Omental fat pad (tissue), 4 donors: ENCODE measurements at places on chromosomes 11 and 22.

DNA sequence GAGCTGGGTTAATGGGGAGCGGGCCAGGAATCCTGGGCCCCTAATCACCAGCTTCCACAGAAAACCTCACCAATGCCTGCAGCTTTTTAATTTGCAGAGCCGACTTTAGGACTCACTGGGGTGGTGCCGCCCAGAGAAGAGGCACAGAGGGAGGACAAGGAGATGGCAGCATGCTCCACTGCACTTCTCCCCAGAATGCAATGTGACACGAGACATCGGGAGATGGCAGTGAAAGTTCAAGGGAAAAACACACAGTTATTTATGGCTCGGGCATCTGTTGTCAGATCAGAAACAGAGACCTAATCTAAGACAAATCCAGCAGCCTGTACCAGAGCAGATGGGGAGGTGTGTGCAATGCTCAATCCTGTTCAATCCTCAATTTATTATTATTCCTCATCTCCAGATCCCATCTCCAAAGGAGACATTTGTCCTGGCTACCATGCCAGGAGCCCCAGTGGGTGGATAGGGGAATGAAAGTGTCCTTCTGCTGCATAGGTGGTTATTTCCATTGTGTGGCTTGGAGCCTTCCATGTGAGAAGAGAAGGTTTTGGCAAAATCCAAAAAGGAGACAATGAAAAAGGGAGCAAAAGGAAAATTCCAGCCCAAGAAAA lies 250.0 kb downstream of the NXPE2 start:
- no peak for DNase-seq

- DNase-seq = no peak
Measured at GRCh38 chr11:78290293-78291176, 101.8 kb downstream of the USP35 start.

DNA sequence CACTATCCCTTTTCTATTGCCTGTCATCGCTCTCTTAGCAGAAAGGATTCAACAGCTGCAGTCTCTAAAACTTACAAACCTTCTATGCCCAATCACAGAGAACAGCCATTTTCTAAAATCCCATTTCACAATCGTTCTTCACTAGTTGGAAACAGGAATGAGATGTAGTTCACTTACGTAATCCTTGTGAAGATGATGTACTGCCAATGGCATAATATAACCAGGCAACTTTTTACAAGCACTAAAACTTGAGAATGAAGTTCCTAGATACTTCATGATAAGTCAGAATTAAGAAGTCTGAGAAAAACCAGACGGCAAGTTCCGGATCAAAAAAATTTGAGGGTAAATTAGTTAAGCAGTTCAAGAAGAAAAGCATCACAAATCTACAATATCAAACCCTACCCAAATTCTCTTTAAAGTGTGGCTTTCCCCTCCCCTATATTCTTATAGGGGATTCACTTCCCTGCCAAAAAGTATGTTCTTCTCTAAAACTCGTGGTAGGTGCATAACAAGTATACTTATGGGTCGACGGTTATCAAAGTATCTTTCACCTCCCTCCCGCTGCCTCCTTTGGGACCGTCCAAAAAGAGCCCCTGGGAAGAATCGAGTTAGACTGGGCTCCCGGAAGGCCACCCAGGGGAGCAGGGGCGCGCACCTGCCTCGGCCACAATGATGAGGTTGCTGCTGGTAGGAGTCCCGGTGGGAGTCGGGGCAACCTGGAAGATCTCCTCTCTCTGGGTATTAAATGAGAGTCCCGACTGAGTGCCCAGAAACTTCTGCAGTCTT lies 666 bp downstream of the MSANTD4 start:
- no peak for DNase-seq

GRCh38 chr22:48942698-48943566 lies 884.7 kb downstream of the BRD1 start:
- DNase-seq = no peak

DNA sequence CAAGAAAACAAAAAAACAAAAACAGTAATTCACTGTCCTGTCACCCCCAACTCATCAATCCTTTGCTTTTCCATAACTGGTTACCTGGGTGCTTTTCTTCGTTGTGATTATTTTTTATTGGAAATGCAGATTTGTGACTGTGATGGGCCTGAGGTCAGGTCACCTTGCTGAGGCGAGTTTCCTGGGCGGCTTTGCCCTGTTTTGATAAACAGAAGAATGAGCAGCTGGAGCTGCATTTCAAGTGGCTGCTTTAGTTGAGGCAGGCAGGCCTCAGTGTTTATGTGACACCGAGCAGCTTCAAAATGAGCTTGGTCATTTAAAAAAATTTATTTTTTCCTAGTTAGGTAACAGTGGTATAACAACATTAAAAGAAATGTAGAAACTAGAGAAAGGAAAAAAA lies 22.2 kb downstream of the PTPRJ start:
- no peak for DNase-seq
